SJSA1 (cell line): ENCODE measurements at places on chromosomes 7 and 10. TPM values are rescaled to one million over a fixed set of nuclear protein-coding genes. Genes with fewer than 3 reads are reported as not detected.

TRIM50 gene
- total RNA-seq, result not detected in 2 replicates

DNA sequence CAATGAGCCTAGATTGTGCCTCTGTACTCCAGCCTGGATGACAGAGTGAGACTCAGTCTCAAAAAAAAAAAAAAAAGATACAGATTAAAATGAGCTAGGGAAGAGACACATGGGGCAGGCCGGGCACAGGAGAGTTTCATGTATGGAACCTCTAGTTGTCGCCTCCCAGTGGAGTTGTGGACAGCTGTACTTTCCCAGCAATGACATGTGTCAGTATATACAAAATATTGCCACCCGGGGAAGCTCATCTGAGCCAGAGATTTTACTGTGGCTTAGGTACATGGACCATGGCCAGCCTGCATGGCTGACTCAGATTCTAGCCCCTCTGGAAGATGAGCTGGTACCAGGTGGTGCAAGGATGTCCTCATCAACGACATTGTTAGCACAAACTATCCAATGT lies 87.4 kb downstream of the COL26A1 start:
- DNase-seq, result no peak

SLC13A1 gene
- total RNA-seq, result 0.09 and 0.84 TPM in 2 replicates

DNA sequence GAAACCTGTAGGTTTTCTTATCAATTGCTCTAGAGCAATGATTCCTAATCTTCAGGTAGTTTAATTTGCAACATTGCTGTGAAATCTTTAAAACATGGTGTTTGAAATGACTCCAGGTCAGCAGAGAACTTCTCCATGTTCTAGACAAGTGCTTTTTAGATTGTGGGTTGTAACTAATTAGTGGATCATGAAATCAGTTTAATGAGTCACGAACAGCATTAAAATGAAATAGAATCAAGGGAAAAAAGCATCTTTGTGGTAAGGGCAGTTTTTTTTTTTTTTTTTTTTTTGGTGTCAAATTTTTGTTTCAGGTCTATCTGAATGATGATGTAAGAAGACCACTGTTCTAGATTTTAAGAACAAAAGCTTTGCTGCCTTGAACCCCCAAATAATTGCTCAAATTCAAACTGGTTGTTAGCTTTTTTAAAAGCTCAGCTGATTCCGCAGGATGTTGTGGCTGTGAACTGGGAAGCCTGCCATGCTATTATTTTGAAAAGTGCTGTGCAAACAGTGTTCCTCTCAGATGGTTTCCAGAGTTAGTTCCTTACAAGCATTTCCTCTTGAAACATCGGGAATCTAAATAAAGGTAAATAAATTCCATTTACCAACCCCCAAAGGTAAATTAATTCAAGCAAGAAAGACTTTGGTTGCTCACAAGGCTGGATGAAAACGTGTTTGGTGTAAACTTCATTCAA lies 13.1 kb upstream of the PDK4 start:
- DNase-seq, result no peak

DNA sequence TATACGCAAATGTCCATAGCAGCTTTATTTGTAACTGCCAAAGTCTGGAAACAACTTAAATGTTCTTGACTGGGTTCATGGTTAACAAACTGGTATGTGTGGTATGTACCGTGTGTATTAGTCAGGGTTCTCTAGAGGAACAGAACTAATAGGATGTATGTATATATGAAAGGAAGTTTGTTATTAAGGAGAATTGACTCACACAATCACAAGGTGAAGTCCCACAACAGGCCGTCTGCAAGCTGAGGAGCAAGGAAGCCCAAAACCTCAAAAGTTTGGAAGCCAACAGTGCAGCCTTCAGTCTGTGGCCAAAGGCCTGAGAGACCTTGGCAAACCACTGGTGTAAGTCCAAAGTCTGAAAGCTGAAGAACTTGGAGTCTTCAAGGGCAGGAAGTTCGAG lies 66.8 kb downstream of the TMEM168 start:
- no peak for DNase-seq

CUZD1 gene
- 2.0 and 3.5 TPM in 2 replicates for total RNA-seq

GRCh38 chr10:49486738-49487137 lies 52.2 kb downstream of the ERCC6 start:
- no peak for DNase-seq

DNA sequence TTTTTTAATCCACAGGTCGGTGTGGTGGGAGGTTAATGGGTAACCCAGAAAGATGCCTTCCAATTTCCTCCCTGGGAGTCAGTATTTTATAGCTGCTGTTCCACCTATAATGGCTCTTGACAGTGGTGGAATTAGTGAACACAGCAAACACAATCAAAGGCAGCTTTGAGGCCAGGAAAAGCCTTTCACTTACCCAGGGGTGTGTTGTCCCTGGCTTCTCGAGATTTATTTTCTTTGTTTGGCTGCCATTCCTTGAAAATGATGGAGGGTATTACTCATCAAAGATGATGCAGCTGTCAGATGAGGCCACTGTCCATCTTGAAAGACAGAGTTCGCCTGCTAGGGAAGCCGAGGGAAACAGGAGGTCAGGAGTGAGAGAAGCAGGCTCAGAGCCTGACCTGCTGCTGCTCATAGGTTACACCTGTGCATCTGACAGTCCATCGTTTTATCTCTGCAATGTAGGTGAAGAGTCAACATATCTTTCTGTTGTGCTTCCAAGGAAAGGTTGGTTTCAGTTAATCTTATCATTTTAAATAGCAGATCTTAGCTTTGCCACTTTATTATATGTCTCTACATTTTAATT lies 221.6 kb downstream of the XPNPEP1 start:
- DNase-seq, result no peak

JCAD gene
- 15.6 and 24.9 TPM in 2 replicates for total RNA-seq

ENO4 gene
- not detected in 2 replicates for total RNA-seq

DNA sequence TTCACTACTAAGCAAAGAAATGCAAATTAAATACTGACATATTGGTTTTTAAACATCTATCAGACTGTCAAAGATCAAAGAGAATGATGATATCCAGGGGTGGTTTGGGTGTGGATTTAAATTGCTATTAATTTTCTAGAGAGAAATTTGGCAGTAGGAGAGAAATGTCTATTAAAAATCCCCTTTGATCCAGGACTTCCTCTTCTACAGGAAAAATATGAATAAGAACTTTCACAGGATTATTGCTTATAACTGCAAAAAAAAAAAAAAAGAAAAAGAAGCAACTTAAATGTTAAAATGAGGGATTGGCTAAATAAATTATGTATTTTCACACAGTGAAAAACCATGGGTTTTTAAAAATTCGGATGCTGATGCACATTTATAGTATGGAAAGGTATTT lies 21.0 kb downstream of the CFAP58 start:
- no peak for DNase-seq

DNA sequence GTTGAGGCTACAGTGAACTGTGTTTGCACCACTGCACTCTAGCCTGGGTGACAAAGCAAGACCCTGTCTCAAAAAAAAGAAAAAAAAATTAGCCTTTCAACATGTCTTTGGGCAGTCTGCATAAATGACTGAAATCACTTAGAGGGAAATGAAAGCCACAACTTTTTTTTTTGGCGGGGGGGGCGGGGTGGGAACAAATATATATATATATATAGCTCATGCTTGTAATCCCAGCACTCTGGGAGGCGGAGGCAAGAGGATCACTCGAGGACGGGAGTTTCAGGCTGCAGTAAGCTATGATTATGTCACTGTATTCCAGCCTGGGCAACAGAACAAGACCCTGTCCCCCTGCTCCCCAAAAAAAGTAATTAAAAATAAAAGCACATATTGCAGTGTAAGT lies 23.4 kb upstream of the MICU1 start:
- DNase-seq, result no peak

ITPRID1 gene
- total RNA-seq, result not detected in 2 replicates

- no peak for DNase-seq
These were observed 563.0 kb upstream of the SEMA3D start for GRCh38 chr7:85749696-85750453.

- peak; percentile 30 for DNase-seq
These were observed 48.2 kb downstream of the COL26A1 start for GRCh38 chr7:101410743-101411507.

TMEM178B gene
- under 0.01 TPM in 1 of 2 replicates, not detected in the other for total RNA-seq

DNA sequence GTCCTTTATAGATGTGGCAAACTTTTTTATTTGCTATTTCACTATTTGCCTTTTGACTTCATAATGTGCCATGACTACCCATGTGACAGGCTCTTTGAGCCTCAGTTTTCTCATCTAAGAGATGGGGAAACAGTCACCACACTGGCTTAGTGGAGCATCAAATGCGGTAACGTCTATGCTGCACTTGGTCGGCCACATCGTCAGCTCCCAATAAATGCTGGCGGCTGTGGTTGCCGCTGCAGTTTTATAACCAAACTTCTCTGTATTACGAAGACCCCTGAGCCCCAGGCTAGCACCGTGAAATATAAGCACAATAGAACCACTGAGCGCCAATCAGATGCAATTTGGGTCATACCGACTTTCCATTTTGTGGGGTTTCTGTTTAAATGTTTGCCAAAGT lies 56.2 kb downstream of the PARP12 start:
- no peak for DNase-seq

DNA sequence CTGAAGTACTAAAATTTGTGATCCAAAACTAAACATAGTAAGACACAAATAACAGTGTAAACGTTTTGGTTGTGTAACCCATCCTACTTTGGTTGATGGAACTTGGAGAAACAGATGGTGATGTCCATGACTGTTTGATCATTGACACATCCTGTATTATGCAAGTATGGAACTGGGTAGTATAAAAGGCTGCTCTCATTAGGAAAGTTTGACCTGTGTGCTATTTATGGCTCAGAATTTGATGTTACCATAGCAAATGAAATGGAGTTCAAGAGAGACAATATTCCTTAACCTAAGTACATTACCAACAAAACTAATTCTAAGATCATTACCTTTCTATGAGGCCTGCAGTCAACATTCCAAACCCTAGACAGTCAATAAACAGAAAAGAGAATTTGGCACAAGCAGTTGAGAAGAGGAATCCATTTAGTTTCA lies 39.9 kb downstream of the DKK1 start:
- DNase-seq, result no peak

FGL2 gene
- total RNA-seq, result 0.11 TPM in 1 of 2 replicates, not detected in the other
